NCI-H748 treated with DMSO at 0.1 percent for 48 hours (cell line): ENCODE measurements at places on chromosomes 11 and 22.

DNA sequence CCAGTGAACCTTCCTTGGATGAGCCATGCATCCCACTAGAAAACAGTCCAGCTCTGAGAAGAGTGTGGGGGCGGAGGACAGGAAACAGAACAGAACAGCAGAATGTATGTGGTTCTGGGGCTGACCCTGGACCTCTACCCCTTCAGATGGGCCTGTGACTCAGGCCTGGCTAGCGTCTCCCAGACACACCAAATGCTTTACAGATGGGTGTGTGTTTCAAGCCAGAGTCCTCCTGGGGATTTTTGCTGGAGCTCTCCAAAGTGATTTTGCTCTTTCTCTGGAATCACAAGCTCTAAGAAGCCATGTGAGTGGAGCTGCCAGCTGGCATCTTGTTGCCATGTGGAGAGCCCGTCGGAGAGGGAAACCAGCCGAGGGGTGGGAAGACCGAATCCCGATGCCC lies 13.2 kb upstream of the C1QTNF4 start:
- DNase-seq = no peak

GRCh38 chr11:126927623-126928022 lies 72.9 kb downstream of the KIRREL3 start:
- no peak for DNase-seq

DNA sequence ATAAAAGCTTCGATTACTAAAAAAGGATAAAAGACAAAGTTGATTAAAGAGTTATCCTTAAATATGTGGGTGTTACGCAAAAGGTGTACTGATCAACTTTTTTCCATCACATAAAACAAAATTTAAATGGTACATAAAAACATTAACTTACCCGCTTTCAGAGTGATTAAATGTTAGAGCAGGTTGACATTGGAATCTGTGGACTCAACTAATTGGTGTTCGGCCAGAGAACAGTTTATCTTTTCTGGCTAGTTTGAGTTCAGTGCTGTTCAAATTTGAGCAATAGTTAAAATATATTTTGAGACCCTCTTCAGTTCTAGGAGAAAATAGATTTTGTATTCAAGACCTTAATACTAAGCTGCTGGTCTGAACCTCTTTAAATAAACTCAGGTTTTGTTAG lies 56.1 kb downstream of the ATM start:
- DNase-seq = no peak

GRCh38 chr11:39804271-39804670 lies 1655.2 kb downstream of the LRRC4C start:
- DNase-seq = no peak

- no peak for DNase-seq
These were observed 50.9 kb downstream of the APOL1 start for GRCh38 chr22:36303874-36304273.

DNA sequence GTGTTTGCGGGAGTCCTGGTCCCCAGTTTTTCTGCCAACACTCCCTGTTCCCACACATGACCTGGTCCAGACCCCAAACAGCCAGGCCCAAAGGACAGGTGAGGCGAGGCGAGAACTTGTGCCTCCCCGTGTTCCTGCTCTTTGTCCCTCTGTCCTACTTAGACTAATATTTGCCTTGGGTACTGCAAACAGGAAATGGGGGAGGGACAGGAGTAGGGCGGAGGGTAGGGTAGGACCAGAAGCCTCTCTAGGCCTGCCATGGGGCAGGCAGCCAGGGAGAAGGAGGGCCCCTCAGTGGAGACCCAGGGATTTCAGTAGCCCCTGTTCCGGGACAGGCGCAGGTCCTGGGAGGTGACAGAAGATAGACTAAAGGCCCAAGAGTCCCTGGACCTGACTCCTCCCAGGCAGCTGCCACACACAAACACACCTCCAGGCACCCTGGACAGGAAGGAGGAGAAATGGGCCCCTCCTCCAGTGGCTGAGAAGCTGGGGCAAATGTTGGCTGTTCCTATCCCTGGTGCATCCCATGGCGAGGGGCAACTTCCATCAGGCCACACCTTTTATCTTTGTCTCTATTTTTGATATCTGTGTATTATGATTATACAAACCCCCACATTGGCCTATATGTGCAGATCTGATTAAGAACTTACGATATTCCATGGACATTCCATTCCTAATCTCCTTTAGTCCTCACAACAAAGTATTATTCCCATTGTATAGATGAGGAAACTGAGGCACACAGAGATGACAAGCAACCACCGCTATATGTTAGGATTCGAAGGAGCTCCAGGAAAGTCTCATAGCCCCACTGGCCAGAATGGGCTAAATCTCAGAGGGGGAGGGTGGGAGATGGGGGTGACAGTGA lies 626 bp upstream of the F2 start:
- no peak for DNase-seq

- DNase-seq = no peak
These were observed 19.0 kb downstream of the USP35 start for GRCh38 chr11:78207532-78208256.

- DNase-seq = no peak
These were observed 61.0 kb downstream of the APIP start for GRCh38 chr11:34855021-34855753.

- DNase-seq = no peak
These were observed 6.5 kb downstream of the MYBPC3 start for GRCh38 chr11:47345890-47346563.

DNA sequence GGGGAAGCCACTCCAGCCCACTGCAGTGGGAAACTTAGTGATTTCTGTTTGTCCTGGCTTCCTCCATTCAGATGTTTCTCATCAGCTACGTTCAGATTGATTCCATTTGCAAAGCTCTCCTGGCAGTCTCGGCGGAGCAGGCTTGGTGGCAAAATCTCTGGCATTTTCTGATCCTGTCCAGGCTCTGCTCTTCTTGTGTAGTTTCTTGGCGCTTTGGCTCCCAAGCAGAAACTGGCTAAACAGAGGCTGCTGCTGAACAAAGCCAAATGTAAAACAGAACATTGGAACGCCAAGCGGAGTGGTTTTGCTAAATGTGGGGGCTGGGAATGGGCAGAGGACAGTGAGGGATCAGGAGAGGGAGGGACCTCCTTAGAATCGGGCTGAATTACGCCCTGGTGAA lies 36.7 kb downstream of the ADAMTS8 start:
- no peak for DNase-seq

DNA sequence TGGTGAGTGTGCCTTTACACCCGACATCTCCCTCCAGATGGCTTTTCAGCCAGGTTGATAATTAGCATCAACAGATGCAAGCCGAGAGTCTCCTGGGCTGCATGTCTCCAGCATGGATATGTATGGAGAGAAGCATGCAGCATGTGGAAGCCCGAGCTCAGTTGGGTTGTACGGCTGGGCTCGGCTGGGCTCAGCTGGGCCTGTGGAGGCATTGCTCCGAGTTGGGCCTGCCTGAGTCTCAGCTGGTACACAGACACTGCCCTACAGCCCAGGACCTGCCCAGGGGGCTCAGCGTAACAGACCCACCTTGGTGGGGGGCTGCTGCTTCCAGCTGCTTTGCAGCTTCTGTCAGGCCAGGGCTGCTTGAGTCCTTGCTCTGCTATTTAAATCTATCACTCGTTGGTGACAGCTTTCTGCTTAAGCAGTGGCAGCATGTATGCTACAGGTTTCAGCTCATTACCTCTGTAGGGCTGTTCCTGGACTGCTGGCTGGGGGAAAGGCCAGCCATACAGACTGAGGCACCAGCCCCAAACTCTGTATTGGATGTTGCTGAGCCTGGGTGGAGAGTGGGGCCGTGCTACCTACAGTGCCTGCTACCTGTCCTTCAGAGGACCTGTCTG lies 115.5 kb downstream of the TEAD1 start:
- no peak for DNase-seq

DNA sequence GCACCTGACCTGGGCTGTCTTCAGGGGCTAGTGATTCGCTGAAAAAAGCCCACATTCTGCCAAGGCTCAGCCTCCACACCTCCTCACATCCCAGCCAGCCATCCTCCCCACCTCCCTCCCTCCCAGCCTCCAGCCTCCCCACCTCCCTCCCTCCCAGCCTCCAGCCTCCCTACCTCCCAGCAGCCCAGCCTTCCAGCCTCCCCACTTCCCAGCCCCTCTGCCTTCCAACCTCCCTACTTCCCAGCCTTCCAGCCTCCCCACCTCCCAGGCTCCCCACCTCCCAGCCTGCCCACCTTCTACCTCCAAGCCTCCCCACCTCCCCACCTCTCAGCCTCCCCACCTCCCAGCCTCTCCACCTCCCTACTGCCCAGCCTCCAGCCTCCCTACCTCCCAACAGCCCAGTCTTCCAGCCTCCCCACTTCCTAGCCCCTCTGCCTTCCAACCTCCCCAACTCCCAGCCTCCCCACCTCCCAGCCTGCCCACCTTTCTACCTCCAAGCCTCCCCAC lies 33.7 kb upstream of the TH start:
- no peak for DNase-seq

DNA sequence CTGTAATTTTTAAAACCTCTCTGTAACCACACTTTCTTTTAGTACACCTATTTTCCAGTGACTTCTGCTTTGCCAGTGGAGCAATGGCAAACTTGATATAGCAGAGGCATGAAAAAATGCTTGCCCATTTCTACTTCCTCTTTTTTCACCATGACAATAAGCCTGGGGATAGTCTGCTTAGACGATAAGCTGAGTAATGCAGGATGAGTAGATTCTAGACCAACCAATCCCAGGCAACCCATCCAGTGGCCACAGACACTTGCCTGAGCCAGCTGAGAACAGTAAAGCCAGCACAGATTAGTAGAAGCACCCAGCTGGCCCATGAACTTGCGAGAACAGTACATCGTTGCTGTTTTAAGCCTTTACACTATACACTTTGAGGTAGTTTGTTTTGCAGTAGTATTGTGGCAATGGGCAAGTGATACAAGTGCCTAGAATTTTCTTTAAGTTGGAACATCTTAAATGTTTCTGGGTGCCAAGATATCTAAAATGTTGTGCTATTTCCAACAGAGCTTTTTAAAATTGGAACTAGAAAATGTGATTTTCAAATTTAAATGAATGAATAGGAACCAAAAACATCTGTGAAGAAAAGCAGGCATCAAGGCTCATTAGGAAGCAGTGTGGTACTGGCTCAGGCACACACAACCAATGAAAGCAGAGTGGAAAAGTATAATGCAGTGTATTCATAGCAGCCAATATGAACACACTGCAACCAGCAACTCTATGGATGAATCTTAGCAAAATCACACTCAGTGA lies 37.7 kb downstream of the DDI1 start:
- DNase-seq = no peak

- no peak for DNase-seq
These were observed 549.3 kb downstream of the OPCML start for GRCh38 chr11:132982772-132983640.

GRCh38 chr11:69538854-69539253 lies 57.4 kb downstream of the LINC01488 start:
- DNase-seq = no peak

DNA sequence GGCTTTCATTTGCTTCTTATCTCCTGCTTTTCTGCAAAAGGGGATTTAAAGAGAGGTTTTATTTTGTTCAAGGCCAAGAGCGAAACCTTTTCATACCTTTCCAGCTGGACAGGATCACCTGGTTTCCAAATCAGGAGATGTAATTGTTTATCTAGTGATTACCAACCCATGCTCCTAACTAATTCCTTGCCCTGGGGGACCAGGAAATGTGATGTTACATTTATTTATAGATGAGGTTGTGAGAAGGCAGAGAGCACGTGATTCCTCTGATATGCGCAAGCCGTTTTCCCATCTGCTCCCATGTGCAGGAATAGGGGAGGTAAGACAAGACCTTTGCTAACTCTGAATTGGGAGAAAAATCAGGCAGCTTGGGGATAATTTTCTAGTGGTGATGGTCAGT lies 507.2 kb upstream of the LARGE1 start:
- DNase-seq = no peak

GRCh38 chr22:21448627-21449416 lies 18.4 kb upstream of the TMEM191C start:
- no peak for DNase-seq

DNA sequence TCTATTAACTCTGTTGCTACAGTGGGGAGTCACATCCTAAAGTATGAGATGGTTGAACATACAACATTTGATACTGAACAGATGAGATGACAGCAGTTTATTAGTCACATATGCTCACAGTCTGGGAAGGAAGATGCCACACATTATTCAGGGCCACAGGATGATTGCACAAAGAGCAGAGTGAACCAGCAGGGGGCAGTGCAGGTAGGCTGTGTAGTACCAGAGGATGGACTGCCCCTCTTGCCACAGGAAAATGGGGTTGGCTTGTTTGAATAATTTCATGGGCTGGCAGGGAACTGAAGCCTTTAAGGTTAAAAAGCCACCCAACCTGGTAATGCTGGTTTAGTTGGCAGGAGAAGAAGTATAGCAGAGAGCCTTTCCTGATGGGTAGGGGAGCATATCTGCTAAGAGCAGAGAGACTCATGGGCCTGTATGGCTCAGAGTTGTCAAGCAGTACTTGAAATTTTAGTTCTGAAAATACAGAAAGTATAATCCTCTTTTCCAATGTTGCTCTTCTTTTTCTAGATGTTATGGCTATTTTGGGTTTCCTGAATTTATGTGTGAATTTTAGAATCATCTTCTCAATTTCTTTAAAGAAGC lies 180.4 kb upstream of the B3GAT1 start:
- no peak for DNase-seq

DNA sequence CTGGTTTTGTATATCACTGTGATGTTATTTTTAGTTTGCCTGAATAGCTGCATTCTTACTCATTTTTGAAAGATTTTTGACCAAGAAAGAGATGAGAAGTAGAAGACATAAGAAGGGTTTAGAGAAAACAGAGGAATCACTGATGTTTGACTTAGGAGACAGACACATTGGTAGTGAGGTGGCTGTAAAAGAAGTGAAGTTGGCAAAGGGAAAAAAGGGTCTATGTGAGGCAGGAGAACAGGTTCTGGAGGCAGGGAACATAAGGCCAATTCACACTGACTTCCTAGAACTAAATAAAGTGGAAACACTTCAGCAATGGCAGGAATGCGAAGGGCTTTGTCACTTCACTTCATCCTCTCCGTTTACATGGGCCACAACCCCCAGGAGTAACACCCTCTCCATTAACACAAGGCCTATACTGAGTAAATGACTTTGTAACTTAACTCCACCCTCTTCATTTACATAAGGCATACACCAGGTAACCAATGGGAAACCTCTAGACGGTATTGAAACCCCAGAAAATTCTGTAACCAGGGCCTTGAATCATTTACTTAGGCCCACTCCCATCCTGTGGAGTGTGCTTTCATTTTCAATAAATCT lies 36.5 kb downstream of the CTSC start:
- DNase-seq = no peak

DNA sequence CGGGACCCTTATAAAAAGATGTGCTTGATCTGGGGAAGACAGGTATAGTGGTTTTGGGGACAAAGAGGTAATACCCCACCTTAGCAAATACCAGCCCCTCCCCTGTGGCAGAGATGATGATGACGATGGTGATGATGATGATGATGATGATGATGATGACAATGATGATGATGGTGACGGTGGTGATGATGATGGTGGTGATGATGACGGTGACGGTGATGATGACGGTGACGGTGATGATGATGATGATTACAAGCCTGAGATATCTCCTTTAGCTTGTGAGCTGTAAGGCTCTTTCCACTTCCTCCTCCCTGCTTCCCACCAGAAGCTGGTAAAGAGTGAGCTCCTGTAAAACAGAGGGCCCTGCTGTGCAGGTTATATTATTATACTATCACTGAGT lies 89.5 kb upstream of the TMEM45B start:
- DNase-seq = no peak

GRCh38 chr11:122105044-122105758 lies 10.8 kb downstream of the BLID start:
- DNase-seq = no peak
